ENCODE measurements at places on chromosomes 3 and 15. TPM values are rescaled to one million over a fixed set of nuclear protein-coding genes. Genes with fewer than 3 reads are reported as not detected.

DNA sequence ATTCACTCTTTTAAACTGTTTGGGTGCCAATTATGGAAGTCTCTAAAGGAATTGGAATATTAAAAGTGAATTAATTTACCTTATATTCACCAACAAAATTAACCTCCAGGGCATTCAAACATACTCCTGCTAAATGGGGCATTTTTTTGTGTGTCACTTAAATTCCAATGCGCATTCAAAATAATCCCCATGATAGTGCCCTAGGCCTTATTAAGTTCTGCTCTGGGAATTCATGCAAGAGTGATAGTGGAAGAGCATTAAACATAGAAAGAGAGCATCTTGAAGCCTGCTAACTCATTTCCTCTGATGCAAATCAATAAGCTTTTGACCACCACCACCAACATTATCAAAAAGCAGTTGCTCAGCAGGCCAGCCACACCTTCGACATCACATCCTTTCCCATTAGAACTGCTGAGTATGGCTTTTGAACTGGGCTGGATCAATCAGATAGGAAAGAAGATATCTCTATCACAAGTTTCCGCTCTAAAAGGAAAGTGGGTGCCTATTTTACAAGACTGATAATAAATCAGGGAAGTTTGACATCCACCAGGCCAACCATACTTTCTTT is 156.7 kb downstream of the TMCO5A start:
- DNase-seq: no peak
- H3K27ac ChIP-seq: no peak overlapping the region
- no peaks in the 10 kb centered on the region for H3K36me3 ChIP-seq
- H3K27me3 ChIP-seq: no peaks in the 10 kb centered on the region
- no peak overlapping the region for H3K4me3 ChIP-seq
- H3K4me1 ChIP-seq: no peaks in the 10 kb centered on the region

- peak; percentile 25 for DNase-seq
- no peak overlapping the region for H3K27ac ChIP-seq
- no peak overlapping the region for H3K4me3 ChIP-seq
- H3K36me3 ChIP-seq: peaks cover 13% of the 10 kb centered on the region
- no peaks in the 10 kb centered on the region for H3K27me3 ChIP-seq
These were observed 39.6 kb downstream of the ATP13A3 start for GRCh38 chr3:194447161-194447560.

- H3K27ac ChIP-seq: no peak overlapping the region
- peaks cover 39% of the 10 kb centered on the region for H3K36me3 ChIP-seq
- H3K27me3 ChIP-seq: no peaks in the 10 kb centered on the region
- H3K4me3 ChIP-seq: no peak overlapping the region
These were observed 11.4 kb downstream of the ACAA1 start for GRCh38 chr3:38125305-38126120.

- no peaks in the 10 kb centered on the region for H3K27me3 ChIP-seq
- H3K27ac ChIP-seq: no peak overlapping the region
- H3K36me3 ChIP-seq: no peaks in the 10 kb centered on the region
- peak; percentile 79 for DNase-seq
- H3K4me3 ChIP-seq: no peak overlapping the region
- no peaks in the 10 kb centered on the region for H3K4me1 ChIP-seq
These were observed 159.3 kb upstream of the NR2F2 start for GRCh38 chr15:96170979-96171739.

DNA sequence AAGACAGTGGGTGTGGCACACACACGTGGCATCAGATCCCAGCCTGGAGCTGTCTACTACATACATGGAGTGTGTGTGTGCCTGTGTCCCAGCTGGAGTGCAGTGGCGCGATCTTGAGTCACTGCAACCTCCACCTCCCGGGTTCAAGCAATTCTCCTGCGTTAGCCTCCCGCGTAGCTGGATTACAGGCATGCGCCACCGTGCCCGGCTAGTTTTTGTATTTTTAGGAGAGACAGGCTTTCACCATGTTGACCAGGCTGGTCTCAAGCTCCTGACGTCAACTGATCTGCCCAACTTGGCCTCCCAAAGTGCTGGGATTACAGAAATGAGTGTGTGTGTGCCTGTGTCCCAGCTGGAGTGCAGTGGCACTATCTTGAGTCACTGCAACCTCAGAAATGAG is 108.8 kb downstream of the IL12A start:
- H3K27me3 ChIP-seq: no peaks in the 10 kb centered on the region
- no peak for DNase-seq
- no peaks in the 10 kb centered on the region for H3K4me1 ChIP-seq
- peak overlapping the region; percentile 20 for H3K27ac ChIP-seq
- no peak overlapping the region for H3K4me3 ChIP-seq
- H3K36me3 ChIP-seq: no peaks in the 10 kb centered on the region

DNA sequence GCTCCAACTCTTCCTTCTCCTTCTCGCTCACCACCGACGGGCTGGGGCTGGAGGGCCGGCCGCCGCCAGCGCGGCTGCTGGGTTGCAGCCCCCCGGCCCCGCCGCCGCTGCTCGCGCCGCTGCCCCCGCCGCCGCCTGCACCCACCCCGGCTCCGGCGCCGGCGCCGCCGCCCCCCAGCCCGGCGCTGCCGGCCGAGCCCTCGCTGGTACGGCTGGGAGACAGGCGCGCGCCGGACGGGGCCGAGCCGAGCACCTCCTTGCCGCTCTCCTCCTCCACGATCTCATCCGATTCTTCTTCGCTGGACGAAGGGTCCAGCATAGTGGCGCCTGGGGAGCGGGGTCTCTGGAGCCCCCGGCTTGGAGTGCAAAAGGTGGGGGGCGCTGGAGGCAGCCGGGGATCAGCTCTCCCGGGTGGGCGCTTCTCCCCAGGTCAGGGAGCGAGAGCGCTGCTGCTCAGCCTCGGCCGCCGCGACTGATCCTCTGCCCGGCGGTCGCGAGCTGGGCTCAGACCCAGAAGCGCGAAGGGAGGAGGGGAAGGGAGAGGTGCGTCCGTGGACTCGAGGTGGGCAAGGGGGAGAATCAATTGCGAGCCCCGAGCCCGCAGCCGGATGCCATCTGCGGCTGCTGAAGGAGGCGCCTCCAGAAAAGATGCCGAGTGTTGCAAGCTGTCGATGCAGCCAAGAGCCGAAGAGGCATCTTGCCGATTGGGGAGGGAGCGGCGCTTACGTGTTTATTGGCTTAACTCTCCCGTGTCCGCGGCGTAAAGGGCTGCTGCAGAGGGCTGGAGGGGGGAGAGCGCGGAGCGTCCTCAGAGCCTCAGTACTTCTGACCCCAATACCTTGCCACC is at the start of gene CADPS:
Gene CADPS (minus strand): TSS at position 706 of the 847 bp plus-strand sequence. CDS start 387 bp downstream, at position 319.
- peak within 1 kb of the TSS; percentile 91 for H3K27ac ChIP-seq
- H3K27me3 ChIP-seq: no peaks in the 10 kb centered on the region
- peaks cover 11% of the 10 kb centered on the region for H3K4me1 ChIP-seq
- H3K36me3 ChIP-seq: no peaks in the 10 kb centered on the region
- H3K4me3 ChIP-seq: no peak within 1 kb of the TSS
- peak; percentile 38 for DNase-seq

DNA sequence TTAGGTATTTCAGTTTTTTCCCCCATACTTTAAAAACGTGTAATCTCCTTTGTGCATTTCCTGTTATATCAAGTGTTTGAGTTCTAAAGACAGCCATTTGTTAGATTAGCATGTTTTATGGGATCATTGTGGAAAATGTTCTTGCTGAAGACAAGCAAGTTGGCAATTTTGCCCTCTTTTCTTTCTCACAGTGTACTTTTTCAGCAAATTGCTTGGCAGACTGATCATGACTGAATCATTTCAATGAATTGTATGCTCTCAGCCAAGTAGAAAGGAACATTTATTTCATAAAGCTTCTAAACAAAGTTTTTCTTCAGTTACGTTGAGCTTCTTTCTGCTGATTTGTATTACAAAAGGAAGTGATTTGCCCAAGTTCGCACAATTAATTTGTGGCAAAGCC is 51.6 kb downstream of the ATG7 start:
- no peak overlapping the region for H3K4me3 ChIP-seq
- H3K36me3 ChIP-seq: peaks cover 33% of the 10 kb centered on the region
- H3K27me3 ChIP-seq: no peaks in the 10 kb centered on the region
- H3K4me1 ChIP-seq: no peaks in the 10 kb centered on the region
- H3K27ac ChIP-seq: no peak overlapping the region

- H3K27ac ChIP-seq: no peak overlapping the region
- no peak for DNase-seq
- no peaks in the 10 kb centered on the region for H3K36me3 ChIP-seq
- H3K4me3 ChIP-seq: no peak overlapping the region
- H3K4me1 ChIP-seq: no peaks in the 10 kb centered on the region
These were observed 970.8 kb downstream of the PLOD2 start for GRCh38 chr3:145190138-145190537.

DNA sequence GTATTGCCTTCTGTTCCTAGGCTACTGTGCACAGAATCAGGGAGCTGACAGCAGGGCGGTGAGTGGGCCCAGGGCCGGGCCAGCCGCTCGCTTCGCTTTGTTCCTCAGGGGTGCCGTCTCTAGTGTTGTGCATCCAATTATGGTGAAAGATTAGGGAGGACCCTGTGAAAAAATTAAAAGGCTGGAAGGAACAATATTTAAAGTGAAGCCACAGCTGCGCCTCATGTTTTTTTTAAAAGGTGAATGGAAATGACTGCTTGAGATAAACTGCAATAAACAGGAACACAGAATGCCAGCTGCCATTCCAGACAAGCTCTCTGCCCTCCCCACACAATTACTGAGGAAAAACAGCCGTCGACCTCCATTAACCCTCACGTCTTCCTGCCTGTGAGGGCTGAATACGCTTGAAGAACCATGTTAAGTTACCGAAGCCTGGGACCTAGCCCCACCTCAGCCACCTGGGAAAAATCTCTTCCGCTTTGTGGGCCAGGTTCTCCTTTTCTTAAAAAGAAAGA is 132.0 kb upstream of the IL12A start:
- no peaks in the 10 kb centered on the region for H3K36me3 ChIP-seq
- H3K27me3 ChIP-seq: no peaks in the 10 kb centered on the region
- no peak overlapping the region for H3K4me3 ChIP-seq
- DNase-seq: peak; percentile 57

- peaks cover 34% of the 10 kb centered on the region for H3K27me3 ChIP-seq
- no peak overlapping the region for H3K27ac ChIP-seq
- DNase-seq: no peak
- no peaks in the 10 kb centered on the region for H3K4me1 ChIP-seq
- H3K4me3 ChIP-seq: no peak overlapping the region
These were observed 2.6 kb downstream of the DCLK3 start for GRCh38 chr3:36761779-36762178.

- no peak for DNase-seq
- H3K27me3 ChIP-seq: no peaks in the 10 kb centered on the region
- no peaks in the 10 kb centered on the region for H3K4me1 ChIP-seq
- no peaks in the 10 kb centered on the region for H3K36me3 ChIP-seq
These were observed 30.7 kb upstream of the EIF1B start for GRCh38 chr3:40278791-40279190.

DNA sequence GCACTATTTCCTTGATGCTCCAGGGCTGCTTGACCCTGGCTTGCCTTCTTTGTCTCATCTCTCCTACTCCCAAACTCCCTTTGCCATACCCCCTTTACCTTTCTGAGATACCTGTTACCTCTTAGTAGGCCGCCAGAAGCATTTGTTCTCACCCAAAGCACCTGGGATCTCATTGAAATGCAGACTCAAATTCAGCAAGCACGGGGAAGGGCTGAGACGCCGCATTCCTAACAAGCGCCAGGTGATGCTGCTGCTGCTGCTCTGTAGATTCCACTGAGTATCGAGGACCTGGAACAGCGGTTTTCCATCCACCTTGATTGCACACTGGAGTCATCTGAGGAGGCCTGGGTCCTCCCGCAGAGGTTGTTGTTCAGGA is 91.8 kb downstream of the TMEM266 start:
- no peaks in the 10 kb centered on the region for H3K36me3 ChIP-seq
- H3K4me3 ChIP-seq: no peak overlapping the region

DNA sequence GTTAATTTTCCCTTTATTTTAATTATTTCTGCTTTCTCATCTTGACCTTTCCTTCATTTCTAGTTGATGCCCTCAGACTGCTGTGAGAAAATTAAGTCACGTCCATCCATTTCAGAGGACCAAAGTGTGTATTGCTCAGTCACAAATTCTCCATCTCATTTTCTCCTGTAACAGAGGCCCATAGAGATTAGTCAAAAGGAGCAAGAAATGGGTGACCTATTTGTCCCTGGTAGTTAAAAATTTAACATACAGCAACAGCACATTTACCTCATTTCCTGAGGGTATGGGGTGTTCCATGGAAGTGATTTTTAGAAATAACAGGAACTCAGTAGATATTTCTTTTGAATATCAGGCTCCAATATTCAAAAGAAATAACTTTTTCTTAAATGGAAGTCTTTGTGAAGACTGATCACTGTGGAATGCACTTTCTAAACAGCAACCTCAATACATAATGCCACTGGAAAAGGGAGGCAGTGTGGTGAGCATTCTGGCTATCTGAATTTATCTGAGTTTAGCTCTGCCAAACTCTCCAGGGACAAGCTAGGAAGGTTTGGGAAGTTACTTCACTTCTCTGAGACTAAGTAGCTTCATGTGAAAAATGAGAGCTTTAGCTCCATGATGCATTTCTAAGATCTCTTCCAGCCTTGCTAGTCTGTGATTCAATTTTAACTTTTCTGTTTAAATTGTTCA is 808.2 kb downstream of the SQOR start:
- no peaks in the 10 kb centered on the region for H3K27me3 ChIP-seq
- H3K27ac ChIP-seq: no peak overlapping the region
- no peaks in the 10 kb centered on the region for H3K4me1 ChIP-seq
- no peak overlapping the region for H3K4me3 ChIP-seq
- H3K36me3 ChIP-seq: no peaks in the 10 kb centered on the region

- H3K27ac ChIP-seq: no peak overlapping the region
- H3K27me3 ChIP-seq: no peaks in the 10 kb centered on the region
- no peak overlapping the region for H3K4me3 ChIP-seq
- no peaks in the 10 kb centered on the region for H3K4me1 ChIP-seq
- no peak for DNase-seq
- H3K36me3 ChIP-seq: no peaks in the 10 kb centered on the region
These were observed 42.9 kb upstream of the DHX36 start for GRCh38 chr3:154367221-154367620.

DNA sequence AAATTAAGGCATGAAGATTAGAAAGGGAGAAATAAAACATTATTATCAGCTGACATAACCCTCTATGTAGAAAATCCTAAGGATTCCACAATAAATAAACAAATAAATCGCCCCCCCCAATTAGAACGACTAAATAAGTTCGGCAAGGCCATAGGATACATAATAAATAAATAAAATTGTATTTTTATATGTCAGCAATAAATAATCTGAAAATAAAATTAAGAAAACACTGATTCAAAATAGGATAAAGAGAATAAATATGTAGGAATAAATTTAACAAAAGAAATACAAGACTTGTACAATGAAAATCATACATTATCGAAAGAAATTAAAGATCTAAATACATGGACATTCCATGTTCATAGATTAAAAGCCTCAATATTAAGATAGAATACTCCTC is 5.1 kb downstream of the TTC23 start:
- H3K4me3 ChIP-seq: no peak overlapping the region
- H3K27ac ChIP-seq: no peak overlapping the region
- no peak for DNase-seq
- H3K36me3 ChIP-seq: peaks cover 4% of the 10 kb centered on the region
- no peaks in the 10 kb centered on the region for H3K27me3 ChIP-seq

- no peak for DNase-seq
- H3K36me3 ChIP-seq: no peaks in the 10 kb centered on the region
- H3K27ac ChIP-seq: no peak overlapping the region
- no peaks in the 10 kb centered on the region for H3K4me1 ChIP-seq
These were observed 212.2 kb upstream of the LRRN1 start for GRCh38 chr3:3586843-3587646.

TMC3 gene
- not detected for total RNA-seq

MYRIP gene
- total RNA-seq: 0.71 TPM

RAD51 gene
- total RNA-seq: 1.3 TPM

IMPG2 gene
- 0.54 TPM for total RNA-seq

GRAMD1C gene
- total RNA-seq: 12.9 TPM

TRIM42 gene
- total RNA-seq: not detected

CLDN18 gene
- total RNA-seq: 316 TPM

CAMP gene
- 1.3 TPM for total RNA-seq

LYZL4 gene
- not detected for total RNA-seq

FSD2 gene
- 0.06 TPM for total RNA-seq

INSYN1 gene
- 3.1 TPM for total RNA-seq

CTSH gene
- 1,456 TPM for total RNA-seq

All from lung (tissue), 17 donors.